ENCODE measurements at places on chromosomes 7 and 10. TPM values are rescaled to one million over a fixed set of nuclear protein-coding genes. Genes with fewer than 3 reads are reported as not detected.

- no peak for DNase-seq
Measured at GRCh38 chr7:134293002-134293740, 23.6 kb downstream of the SLC35B4 start.

DNA sequence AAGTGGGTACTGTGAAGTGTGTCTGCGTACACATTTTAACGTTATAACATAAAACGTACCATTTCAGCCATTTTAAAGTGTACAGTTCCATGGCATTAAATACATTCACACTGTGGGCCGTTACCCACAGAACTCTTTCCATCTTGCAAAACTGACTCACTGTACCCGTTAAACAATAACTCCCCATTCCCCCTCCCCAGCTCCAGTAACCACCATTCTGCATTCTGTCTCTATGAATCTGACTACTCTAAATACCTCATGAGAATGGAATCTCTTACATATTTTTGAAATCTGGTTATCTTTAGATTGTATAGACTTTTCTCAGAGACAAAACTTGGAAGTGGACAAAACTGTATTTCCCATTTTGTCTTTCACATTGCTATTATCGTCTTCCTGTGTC is 9.3 kb downstream of the ARL3 start:
- DNase-seq = no peak

DNA sequence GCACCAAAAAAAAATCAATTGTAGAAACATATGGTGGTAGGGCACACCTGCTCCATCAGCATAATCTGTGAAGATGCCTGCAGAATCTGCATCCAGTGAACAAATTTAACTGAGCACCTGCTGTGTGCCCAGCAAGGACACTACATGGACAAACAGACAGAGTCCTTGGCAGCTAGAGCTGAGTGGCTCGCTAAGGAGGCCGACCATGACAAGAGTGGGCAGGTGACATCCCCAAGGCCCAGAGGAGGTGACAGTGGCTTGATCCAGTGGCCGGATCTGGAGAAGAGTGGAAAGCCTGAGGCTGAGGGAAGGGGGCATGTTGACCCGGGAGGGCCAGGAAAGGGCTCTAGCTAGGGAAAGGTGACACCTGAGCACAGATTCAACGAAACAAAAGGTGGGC is 68.1 kb downstream of the MAD1L1 start:
- DNase-seq = no peak

DNA sequence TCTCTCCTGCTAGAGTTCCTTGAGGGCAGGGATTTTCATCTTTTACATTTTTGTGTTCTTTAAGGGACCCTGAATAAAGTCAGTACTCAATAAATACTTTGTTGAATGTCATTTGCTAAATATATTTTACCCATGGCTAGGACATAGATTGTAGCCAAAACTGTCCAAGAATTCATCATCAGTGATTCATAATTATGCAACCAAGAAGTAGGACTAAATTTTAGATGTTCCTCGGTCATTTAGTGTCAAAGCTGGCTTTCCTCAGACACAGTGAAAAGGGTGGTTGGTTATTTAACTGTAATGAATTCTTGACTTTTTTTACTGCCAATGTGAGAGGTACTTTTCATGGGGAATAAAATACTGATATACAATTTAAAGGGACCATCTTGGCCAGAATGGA is 3.3 kb downstream of the NUDT13 start:
- DNase-seq = no peak

GRCh38 chr7:101081432-101081831 is 3.8 kb upstream of the TRIM56 start:
- no peak for DNase-seq

The ZSCAN25 gene
- 8.3 TPM for total RNA-seq

The TFEC gene
- 2.0 TPM for total RNA-seq

The CCM2 gene
- total RNA-seq = 36.7 TPM

The SPRN gene
- not detected for total RNA-seq

DNA sequence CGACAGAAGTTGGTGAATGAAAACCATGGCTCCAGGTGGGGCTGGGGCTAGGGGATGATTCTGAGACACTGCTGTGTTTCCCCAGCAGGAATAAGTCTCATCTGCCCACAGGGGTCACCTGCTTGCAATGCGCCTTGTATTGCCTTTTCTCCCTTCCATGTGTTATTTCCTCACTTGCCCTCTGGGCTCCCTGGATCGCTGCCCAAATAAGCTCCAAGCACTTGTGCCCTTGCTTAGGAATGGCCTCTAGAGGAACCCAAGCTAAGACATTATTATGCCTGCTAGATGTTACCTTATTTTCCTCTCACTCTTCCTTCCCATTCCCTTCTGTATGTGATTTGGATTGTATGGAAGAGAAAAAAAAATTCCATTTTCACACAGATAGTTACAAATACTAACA is 24.8 kb upstream of the PLPP4 start:
- no peak for DNase-seq

The MYL10 gene
- not detected for total RNA-seq

GRCh38 chr10:33066558-33067236 is 108.7 kb upstream of the ITGB1 start:
- no peak for DNase-seq

The LYZL1 gene
- total RNA-seq = not detected

The FAM25A gene
- not detected for total RNA-seq

The SFRP5 gene
- 1.3 TPM for total RNA-seq
